ENCODE measurements at places on chromosomes 11 and 22.

DNA sequence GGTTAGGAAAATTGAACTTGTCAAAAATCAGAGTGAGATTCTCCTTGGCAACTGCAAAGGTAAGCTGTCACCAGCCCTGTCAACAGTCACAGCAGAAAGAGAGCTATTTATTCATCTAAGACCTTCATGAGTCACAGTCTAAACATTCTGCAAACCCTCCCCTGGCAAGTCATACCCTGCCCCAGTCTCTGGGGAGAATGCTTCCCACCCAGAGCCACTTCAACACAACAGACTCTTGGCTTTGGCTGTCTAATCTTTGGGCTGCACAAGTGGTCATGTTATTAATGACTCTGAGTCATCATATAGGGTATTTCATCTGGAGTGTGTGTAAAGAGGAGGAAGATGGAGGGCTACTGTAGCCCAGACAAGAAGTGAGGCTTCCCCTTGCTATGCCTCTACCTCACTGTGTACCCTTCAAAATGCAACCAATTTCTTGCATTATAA, 153.4 kb downstream of the CCDC34 start:
- DNase-seq, result no peak

DNA sequence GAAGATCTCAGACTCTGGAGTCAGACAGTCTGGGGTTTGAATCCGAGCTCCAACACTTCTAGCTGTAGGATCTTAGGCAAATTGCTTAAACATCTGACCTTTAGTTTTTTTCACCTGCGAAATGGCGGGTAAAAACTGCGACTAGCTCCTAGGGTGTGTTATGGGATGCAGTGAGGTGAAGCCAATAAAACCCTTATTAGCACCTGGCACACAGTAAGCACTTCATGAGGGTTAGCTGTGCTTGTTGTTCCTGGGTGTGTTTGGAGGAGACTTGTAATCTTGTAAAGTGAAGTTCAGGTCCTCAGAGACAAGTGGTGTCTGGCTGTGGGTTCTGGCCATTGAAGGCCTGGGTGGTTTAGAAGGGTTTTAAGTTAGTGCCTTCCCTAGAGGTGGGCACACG, 68.9 kb downstream of the ZBTB16 start:
- no peak for DNase-seq

DNA sequence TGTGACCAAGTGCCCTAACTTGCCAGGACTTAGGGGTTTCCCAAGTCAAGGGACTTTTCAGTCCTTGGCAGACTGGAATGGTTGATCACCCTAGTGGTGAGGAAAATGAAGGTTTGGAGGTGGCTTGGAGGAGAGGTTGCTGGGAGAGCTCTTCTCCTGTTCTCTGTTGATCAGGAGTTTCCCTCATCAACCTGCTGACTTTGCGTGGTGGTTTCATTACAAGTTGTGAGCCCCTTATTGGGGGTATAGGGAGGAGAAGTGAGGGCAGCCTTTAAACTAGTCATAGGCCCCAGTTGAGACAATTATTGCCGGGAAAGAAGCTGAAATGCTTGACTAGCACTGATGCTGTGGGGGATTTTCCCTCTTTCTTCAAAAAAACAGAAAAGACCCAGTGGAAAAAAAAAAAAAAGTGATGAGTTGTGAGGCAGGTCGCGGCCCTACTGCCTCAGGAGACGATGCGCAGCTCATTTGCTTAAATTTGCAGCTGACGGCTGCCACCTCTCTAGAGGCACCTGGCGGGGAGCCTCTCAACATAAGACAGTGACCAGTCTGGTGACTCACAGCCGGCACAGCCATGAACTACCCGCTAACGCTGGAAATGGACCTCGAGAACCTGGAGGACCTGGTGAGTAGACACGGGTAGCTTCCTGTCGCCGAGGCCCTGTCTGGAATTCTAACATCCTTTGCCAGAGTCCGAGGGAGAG, at the start of gene CXCR5:
TSS of gene CXCR5 (plus strand) at position 525 of the 704 bp plus-strand sequence. CDS start at position 575, 50 bp downstream.
- DNase-seq, result no peak

DNA sequence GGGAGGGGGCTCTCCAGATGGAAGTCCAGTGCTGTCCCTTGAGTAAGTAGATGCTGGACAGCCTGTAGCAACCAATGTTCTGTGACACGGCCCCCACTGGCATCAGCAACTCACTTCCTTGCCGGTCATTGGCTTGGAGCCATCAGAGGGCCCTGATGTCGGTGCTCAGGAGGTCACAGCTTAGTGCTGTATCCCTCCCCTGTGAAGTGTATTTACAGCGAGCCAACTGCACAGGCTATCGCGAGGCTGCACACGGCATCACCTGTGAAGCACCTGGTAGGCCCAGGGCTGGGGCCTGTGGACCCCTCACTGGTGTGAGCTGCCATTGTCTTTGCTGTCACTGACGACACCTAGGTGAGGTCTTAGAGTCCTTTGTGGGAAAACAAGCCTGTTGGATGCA, 13.4 kb upstream of the ACR start:
- no peak for DNase-seq

GRCh38 chr11:1202154-1202775, 20.6 kb upstream of the MUC5B start:
- DNase-seq, result no peak

GRCh38 chr22:48900327-48900597, 927.4 kb downstream of the BRD1 start:
- DNase-seq, result no peak

- no peak for DNase-seq
Measured at GRCh38 chr22:47022475-47022874, 260.0 kb downstream of the TBC1D22A start.

DNA sequence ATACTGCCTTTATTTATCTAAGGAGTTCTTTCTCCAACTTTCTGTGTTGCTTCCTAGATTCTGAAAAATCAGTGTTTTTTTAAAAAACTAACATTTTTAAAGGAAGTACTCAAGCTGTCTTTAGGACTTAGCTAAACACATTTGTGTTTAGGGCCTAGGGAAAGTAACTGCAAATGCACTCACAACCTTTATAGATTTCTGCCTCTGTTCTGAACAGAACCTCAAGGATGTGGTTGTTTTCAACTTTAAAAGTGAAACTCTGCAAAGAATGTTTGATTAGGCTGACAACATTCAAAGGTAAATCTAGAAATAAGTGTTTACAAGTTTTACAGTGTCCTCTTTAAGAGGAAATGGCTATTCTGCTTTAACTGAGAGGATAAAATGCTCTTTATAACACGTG, 55.4 kb upstream of the CNTN5 start:
- no peak for DNase-seq

- no peak for DNase-seq
Measured at GRCh38 chr22:36727927-36728488, 24.5 kb upstream of the CACNG2 start.

- DNase-seq, result no peak
Measured at GRCh38 chr22:17888855-17889254, 114.6 kb upstream of the BID start.

DNA sequence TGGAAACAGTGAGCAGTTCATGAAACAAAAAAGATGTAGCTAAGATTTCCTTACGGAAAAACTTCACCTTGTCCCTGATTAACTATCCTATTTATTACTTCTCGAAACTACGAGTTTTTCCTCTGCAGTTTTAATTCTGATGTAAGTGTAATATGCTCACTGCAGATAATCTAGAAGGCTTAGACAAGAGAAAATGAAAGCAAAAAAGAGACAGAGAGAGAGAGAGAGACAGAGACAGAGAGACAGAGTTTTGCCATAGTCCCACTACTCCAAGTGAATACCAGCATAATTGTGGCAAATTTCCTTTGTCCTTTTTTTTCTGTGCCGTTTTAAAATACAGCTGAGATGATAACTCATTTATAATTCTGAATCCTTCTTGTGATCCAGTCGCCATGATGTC, 24.8 kb downstream of the FSHB start:
- DNase-seq, result no peak

- DNase-seq, result no peak
Measured at GRCh38 chr11:31826536-31827438, 15.7 kb upstream of the PAX6 start.

DNA sequence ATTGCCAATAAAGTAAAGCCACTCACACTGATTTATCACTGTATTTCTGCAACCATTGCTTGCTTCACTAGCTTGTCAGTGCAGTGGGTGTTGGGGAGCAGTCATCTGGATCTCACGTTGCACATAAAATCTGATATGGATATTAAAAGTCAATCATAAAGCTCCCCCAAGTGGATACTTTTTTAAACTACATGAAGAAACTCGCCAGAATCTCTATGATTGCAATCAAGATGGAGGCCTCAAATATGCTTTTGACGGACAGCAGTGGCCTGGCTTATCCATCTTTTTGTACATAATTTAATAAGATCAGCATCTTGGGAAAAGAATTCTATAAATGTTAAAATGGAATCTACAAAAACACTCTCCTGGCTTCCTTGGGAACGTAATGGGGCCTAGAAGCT, 137.7 kb downstream of the WT1 start:
- DNase-seq, result no peak

GRCh38 chr11:115623021-115623451, 118.8 kb upstream of the CADM1 start:
- DNase-seq, result no peak

DNA sequence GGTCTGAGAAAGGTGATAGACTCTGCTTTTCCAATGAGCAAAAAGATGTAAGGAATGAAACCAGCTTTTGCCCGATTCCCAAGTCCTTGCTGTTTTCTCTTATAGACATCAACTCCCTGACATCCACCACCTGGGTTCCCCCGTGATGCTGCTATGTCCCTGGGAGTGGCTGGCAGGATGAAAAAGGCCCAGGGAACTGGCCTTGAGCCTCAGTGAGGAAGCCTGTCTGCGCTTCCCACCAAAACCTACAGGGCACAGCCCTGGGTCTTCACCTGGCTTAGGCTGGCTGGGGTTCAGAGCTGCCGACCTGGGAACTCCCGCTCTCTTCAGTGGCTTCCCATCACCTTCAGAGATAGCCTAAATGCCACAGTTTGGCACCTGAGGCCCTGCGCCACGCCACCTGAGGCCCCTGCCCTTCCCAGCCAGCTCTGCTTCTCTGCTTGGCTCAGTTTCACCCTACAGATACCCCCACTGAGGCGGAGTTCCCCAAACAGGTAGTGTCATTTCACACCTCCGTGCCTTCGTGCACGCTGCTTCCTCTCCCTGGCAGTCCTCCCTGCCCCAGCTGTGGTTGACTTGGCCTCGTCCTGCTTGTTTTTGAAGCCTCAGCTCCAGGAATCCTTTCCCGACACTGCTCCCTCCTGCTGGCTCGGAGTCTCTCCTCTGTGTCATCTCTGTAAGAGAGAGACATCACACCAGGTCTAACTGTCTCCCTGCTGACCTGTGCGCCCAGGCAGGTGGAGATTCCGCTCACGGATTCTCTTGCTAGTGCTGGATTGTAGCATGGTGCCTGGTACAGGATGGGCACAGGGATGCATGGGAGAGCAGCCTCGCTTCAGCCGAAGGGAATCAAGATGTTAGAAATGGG, 10.7 kb downstream of the SLC37A2 start:
- no peak for DNase-seq

GRCh38 chr11:113377681-113378412, 9.7 kb upstream of the ANKK1 start:
- DNase-seq, result no peak

DNA sequence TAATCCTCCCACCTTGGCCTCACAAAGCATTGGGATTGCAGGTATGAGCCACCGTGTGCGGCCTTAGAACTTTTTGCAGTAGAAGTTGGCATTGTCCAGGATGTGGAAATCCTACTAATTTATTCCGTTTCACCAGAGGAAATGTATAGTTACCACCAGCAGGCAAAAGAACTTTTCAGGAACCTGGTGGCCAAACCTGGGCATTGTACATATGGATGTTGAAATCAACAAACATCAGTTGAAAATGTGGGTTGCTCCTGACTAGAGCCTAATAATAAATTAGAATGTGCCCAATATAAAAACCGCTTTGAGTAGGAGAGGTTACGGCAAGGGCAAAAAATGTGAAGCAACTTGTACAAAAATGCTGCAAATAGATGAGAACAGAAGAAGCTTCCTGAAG, 40.7 kb upstream of the XBP1 start:
- no peak for DNase-seq

DNA sequence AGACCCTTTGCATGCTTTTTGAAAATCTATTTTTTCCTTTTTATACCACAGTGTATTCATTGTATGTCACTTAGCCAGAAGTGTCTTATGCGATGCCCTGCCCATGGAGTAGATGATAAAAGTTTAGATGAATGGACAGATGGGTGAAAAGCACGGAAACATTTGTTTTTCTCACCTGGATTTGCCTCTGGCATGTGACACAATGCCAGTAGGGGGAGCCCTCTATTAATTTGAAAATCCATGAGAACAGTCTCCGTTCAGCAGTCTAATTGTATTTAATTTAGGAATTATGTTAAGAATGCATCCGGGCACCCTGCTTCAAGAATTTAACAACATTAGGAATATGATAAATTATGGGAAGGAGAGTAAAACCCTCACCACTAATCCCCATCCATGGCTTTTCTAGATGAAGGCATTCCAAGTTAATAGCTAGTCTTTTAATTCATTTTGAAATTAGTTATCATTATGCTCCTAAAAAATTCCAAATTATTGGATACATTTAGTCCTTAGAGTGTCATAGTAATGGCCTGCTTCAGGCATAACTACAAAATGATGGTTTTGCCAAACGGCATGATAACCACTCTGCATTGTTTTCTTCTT, 55.3 kb upstream of the ALKBH3 start:
- no peak for DNase-seq

DNA sequence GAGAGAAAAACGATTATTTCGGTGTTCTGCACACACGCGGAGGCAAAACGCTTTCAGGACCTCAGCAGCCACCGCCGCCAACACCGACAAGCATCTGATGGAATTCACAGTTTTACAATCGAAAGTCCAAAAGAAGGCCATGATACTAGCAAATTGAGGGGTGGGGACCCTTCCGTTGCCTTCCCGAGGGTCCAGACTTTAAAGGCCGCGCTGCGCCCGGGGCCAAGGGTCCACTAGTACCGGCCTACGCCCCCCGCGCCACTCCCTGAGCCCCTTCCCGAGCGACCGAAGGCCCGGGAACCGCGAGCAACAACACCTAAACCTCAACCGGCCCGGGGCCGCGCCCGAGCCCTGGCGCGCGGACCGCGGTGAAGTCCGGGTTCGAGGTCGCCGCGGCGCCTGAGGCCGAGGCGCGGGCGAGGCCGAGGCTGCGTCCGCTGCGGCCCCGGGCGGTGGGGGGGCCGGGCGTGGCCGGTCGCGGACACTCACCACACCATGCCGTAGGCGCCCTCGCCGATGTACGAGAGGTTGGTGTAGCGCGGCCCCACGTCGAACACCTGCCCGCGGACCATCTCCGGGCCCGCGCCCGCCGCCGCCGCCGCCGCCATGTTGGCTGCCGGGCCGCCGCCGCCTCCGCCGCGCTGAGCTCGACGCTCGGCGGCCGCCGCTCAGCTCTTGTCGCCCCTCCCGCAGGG, 465 bp downstream of the MAPK1 start:
- DNase-seq, result no peak

GRCh38 chr11:101241160-101241795, 111.7 kb upstream of the PGR start:
- no peak for DNase-seq

Measured in nucleus accumbens (tissue), 56 donors.